ENCODE measurements at places on chromosomes 6 and 20.

DNA sequence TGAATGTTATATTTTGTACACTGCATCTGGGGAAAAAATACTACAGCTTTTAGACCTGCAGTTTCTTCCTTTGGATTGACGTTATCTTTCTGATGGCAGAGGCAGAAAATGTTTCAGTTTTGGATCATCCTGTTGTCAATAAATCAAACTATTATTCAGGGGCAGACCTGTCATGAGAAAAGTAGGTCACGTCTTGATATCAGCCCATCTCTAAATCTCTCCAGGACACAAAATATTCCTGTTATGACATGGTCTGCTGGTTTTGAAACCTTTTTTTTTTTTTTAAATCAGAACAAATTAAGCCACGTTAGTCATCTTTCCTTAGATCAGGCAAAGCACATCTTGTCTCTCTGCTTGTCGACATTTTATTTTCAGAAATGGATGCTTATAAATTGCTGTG lies 24.0 kb downstream of the IL20RA start:
- DNase-seq = no peak

DNA sequence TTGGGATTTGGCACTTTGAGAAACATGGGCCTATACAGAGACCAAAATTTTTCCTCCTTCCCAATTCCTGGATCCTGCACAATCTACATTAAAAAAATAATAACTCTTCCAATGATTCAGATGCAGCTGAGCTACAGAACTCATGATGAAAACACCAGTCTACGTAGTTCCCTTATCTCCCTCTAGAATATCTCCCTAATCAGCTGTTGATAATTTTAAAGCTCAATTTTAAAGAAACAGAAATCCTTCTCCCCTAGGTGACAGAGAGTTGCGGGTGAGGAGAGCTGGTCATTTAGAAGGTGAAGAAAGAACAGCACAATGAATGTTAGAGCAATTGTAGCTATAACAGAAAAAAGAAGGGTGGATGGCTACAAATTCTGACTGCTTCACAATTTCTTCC lies 175.6 kb upstream of the KCNK16 start:
- DNase-seq = no peak

- DNase-seq = no peak
Observed at GRCh38 chr20:10910535-10911178, 236.9 kb upstream of the JAG1 start.

DNA sequence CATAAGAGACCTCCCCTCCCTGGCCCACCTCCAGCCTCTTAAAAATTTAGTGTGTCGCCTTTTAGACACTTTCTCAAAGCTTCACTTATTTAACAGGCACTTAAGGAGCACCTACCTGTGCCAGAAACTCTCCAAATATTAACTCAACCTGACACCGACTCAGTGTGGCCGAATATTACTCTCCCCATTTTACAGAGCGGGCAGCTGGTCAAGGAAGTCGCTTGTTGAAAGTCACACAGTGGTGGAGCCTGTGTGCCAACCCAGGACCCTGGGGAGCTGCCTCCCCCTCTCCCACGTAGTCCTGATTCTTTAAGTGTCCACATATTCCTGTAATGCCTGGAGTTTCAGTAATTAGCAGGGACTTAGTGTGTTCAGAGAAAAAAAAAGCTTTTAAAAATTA lies 1.0 kb upstream of the PMEPA1 start:
- no peak for DNase-seq

- no peak for DNase-seq
Observed at GRCh38 chr6:103769431-103769830, 1090.3 kb downstream of the HACE1 start.

DNA sequence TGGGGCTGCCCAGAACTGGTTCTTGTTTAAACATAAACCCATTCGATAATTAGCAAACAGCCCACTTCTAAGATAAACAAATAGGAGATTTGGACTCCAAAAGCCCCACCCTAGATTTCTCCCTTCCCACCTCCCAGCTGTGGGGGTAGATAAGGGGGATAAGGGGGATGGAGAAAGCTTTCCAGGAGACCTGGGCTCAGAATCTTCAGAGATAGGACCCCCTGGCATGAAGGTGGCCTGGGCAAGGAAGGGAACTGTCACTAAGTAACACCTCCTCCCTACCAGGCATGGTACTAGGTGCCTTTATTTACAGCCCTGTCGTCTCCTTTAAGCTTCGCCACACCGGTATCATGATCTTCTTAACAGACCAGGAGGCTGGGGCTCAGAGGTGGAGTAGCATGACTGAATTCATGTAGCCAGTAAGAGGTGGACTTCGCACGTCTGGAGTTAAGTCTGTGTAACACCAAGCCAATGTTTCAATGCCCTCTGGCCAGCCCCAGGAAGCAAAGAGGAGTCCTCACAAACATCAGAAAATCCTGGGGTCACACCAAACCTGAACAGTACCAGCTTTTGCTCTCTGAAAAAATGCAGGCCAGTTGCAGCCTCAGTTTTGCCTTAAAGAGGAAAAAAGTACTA lies 4.6 kb downstream of the SDC4 start:
- DNase-seq = no peak

- DNase-seq = peak; percentile 80
Observed at GRCh38 chr6:27019651-27020552, 227.6 kb upstream of the PRSS16 start.

- peak; percentile 40 for DNase-seq
Observed at GRCh38 chr20:57399587-57400155, 8.5 kb downstream of the RBM38 start.

DNA sequence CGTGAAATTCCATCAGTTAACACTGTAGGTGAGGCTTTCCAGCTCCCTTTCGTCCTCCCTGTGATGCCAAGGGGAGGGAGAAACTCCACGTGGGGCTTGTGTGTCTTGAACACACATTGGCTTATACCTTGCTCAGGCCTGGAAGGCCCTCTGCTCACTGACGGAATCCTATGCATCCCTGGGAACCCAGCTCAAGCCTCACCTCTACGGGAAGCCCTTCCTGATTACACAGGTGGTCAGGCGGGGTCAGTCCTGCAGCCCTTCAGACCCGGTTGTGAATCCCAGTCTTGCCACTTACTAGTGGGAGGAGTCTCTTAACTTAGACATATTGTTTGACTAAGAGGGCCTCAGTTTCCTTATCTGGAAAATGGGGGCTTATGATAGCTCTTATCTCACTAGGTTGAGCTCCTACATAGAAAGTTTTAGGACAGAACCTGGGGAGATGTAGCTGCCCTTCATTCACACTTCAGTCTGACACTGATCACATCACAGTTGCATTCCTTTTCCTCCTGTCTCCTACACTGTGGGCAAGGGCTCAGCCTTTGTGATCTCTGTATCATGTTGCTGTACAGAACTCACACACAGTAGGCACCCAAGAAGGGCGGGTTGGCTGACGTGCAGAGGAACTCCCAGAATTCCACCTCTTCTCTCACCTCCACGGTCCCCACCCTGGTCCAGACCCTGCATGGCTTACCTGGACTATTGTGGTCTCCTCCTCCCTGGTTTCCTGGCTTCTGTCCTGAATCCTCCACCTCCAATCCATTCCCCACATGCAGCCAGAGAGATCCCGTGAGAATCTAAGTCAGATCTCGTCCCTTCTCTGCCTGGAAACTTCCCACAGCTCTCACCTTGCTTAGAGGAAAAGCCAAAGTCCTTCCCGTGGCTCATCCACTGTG lies 129.6 kb downstream of the CEBPB start:
- DNase-seq = no peak

DNA sequence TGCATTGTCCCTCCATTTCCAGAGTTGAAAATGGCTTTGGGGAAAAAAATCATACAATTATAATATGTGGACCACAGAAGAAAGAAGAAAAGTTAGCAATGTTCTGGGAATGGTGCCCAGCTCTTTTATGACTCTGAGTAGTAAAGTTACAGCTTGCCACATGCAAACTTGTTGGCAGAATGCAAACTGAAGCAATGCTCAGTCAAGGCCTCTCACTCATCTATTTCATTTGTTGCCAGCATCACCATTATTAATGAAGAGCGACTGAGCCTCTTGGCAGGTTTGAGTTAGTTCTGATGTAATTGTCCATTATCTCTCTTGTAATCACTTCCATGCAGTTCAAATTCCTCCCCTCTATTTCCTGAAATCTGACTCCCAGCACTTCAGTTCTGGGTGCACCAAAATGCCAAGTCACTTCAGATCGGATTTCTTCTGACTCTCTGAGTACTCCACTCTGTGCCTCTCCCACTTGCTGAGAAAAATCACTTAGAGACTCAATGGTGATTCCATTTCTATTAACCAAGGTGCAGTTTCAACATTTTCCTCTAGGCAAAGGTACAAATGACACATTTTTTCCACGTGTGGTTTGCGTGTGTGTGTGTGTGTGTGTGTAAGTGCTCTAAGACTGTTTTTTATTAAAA lies 154.4 kb upstream of the STMND1 start:
- DNase-seq = no peak

DNA sequence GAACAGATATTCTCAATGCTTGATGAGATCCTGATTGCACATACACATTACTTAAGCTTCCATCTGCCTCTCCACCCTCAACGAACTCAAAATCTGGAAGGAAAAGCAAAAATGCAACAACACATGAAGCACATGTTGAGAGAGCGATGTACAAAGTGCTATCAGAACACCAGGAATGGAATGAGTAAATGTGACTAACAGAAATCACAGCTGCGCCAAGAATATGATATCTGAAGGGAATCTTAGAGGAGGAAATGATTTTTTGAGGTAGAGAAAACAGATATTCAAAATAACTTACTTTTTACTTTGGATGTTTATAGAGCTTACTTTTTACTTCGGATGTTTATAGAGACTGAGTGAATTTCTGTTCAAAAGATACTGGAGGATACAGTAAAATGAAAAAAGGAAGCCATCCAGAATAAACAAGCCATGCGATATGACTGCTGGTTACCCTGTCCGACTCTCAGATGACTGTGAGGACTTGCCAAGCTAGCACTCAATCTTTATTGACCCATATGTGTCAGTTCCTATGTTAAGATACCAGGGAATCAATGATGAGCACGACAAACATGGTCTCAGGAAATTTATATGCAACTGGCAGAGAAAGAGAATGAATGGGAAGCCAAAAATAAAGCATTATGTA lies 102.0 kb downstream of the SMLR1 start:
- no peak for DNase-seq

DNA sequence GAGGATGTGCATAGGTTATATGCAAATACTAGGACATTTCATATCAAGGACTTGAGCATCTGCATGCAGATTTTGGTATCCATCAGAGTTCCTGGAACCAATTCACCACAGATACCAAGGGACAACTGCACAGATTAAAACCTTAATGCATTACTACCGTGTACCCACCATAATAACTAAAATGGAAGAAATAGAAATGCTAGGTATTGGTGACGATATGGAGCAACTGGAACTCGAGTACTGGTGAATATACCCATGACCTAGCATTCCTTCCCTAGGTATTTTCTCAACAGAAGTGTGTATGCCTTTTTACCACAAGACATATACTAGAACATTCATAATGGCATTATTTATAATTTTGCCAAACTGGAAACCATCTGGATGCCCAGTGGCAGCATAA lies 18.5 kb downstream of the KCNS1 start:
- DNase-seq = no peak

- no peak for DNase-seq
Observed at GRCh38 chr6:38281126-38281525, 358.6 kb downstream of the BTBD9 start.

- DNase-seq = no peak
Observed at GRCh38 chr6:52335576-52335975, 26.4 kb upstream of the PAQR8 start.

DNA sequence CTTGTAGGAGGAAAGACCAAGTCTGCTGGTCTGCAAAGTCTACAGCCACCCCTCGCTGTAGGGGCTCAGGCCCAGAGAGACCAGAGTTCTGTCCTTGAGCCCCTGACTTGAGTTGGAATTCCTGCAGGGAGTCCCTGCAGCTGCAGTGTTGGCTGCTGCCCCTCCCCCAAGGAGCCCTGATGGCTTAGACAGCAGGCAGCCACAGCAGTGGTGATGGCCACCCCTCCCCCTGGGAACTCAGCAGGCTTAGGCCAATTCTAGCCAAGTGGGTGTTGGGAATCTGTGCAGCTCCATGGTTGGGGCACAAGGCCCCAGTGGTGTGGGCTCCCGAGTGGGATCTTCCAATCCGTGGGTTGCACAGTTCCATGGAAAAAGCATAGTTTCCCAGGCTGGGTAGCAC lies 345.4 kb downstream of the CD109 start:
- no peak for DNase-seq

- DNase-seq = no peak
Observed at GRCh38 chr6:31762878-31763618, 592 bp downstream of the SAPCD1 start.

DNA sequence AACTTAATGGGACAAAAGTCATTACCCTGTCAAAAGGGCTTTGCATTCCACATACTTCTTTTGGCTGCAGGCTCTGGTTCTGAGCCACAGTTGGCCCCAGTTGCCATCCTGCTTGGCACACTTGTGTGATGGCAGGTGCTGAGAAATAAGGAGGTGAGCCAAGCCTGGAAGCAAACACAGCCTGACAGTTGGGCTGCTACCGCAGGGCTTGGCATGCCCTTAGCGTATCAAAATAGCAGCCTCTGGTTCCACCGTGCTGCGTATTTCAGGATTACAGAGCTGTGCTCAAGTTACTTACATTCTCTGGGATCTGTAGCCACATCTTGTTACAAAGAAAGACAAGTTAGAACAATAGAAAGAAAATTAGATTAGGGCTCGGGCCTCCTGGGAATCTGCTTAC lies 11.1 kb downstream of the MTHFD1L start:
- no peak for DNase-seq

GRCh38 chr20:57394121-57395082 lies 3.2 kb downstream of the RBM38 start:
- DNase-seq = no peak

DNA sequence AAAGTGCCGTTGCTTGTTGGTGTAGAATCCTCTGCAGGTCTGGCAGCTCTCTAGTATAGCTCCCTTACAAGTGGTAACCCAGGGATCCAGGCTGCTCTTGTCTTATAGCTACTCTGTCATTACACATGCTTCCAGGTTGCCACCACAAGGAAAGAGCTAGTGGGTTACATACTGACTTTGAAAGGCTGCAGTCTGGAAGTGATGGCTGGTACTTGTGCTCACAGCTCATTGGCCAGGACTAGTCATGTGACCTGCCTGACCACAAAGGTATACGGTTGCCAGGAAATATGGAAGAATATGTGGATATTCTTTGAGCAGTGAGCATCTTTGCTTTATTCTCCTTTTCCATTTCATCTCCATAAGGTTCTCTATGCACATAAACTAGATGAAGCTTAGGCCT lies 46.0 kb downstream of the RREB1 start:
- no peak for DNase-seq

DNA sequence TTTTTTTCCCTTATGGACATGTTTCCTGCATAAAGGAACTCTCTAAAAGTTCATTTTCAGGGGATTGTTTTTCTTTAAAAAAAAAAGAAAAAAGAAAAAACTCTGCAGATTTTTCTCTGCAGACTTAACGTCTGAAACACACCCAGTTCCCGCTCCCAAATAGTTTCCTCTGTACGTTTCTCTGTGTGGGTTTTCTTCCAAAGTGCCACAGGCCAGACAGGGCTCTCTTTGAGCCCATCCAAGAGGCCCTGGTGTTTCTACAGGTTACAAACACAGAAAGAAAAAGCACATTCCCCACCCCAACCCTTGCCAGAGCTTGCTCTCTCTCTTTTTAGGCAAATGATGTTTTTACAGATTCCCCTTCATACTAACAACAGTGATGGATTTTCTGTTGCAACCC lies 258.6 kb downstream of the FNDC1 start:
- no peak for DNase-seq

- DNase-seq = no peak
Observed at GRCh38 chr6:134373282-134373922, 55.5 kb upstream of the SGK1 start.

GRCh38 chr6:56246541-56246880 lies 869 bp downstream of the COL21A1 start:
- DNase-seq = no peak
